Colonic mucosa (tissue), 4 donors: ENCODE measurements at places on chromosomes 2 and 18. TPM values are rescaled to one million over a fixed set of nuclear protein-coding genes. Genes with fewer than 3 reads are reported as not detected.

The RPRM gene
- total RNA-seq = 0.88 TPM

The PAX3 gene
- total RNA-seq = 0.16 TPM

The KANSL3 gene
- total RNA-seq = 36.5 TPM

The VWC2L gene
- total RNA-seq = not detected

DNA sequence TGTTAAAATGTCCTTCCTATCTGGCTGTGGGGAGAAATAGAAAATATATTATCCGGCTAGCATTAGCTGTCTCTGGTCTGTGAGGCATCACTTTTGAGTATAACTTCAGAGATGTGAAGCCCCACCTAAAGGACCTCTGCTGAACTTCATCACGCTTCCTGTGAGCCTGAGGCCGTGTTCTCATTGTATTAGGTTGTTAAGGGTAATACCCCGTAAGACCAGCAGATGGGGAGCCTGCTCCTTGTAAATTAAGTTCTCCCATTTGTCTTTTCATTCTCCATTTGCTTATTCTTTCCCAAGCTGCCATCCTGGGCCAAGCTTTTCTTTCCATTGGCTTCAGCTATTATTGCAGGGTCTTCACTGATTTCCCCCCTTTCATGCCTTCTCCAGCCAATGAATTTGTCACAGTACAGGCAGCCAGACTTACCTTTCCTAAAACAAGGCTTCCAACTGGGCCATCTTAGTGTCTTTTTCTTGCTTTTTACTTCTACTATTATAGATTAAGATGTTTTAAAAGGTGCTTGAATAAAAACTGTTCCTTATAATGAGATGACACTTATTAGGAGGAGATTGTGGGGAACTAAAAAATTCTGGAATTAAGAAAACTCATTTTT, 12.4 kb downstream of the NIF3L1 start:
- peak; percentile 71 for DNase-seq

GRCh38 chr18:28116461-28116860, 60.5 kb downstream of the CDH2 start:
- DNase-seq = no peak

GRCh38 chr2:201678401-201678800, 20.0 kb downstream of the MPP4 start:
- no peak for DNase-seq

GRCh38 chr2:229611360-229611759, 103.0 kb downstream of the DNER start:
- no peak for DNase-seq

- no peak for DNase-seq
These were observed 310.0 kb downstream of the HRH4 start for GRCh38 chr18:24770311-24771024.

DNA sequence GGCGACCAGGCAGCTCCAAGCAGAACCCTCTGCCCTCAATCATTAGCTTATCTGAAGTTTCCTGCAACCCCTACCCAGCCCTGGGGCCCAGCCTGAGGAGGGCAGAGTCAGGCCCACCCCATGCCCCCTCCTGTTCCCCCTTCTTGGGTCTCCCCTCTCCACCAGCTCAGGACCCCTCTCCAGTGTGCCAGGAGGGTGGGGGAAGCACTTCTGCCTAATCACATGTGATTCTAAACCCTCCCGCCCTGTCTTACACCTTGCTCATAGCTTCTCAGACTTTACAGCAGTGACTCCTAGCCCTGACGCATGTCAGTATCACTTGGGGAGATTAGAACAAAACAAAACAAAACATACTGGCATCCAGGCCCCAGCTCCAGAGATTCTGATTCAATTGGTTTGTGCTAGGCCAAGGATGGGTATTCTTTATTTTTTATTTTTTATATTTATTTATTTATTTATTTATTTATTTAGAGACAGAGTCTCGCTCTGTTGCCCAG, 42.5 kb upstream of the ASAP2 start:
- no peak for DNase-seq

- DNase-seq = no peak
These were observed 287.5 kb downstream of the TCF4 start for GRCh38 chr18:55300421-55300935.

- DNase-seq = peak; percentile 8
These were observed 11.7 kb downstream of the ALLC start for GRCh38 chr2:3669656-3670055.
